ENCODE measurements at places on chromosomes 5 and 9.

DNA sequence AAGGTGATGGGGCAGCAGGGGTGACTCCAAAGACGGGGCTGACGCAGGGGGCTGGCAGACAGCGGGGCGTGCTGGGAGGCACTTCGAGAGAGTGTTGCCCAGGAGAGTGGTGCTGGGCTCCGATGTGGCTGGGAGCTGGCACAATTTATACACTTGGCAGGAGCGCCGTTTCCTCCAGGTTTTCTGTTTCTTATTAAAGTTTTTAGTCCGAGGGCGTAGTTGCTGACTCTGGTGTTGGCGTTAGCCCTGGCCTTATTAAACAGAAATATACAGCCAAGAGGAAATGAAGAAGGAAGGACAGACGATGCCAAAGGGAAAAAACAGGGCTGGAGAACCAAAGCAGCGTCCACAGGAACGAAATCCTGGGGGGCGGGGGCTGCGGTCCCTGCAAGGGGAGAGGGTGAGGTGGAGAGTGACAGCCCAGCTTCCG, 139.6 kb upstream of the PHYKPL start:
- DNase-seq: no peak

DNA sequence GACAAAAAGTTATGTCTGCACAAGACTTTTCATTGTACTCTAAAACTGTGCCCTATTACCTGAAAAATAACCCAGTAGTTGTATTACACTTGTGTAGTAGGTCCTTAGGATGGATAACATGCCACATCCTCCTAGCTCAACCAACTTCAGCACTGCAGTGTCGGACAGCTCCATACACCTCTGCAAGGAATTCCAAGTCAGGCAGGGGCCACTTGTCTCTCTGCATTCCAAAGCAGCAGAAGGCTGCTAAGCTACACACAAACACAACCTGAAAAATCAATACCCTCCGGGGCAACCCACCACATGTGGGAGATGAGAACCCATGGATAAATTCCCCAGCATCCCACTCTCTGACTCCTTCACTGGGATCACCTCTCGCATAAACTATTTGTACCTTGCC, 50.2 kb downstream of the MED10 start:
- DNase-seq: no peak

DNA sequence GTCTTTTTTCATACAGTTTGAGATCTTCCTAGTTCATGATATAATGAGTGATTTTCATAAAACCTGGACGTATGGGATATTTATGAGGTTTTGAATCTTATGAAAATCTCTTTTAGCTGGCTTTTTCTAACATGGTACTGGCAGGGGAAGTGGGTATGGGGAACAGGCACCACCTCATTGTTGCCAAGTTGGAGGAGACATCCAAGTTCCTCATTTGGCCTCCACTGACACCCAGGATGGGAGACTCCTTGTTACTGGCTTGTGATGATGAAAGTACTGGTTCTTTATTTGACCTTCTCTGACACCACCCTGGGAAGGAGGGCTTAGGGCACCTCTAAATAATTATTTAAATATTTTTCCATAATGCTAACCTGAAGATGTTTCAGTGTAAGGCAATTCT, 4.0 kb upstream of the TNPO1 start:
- no peak for DNase-seq

DNA sequence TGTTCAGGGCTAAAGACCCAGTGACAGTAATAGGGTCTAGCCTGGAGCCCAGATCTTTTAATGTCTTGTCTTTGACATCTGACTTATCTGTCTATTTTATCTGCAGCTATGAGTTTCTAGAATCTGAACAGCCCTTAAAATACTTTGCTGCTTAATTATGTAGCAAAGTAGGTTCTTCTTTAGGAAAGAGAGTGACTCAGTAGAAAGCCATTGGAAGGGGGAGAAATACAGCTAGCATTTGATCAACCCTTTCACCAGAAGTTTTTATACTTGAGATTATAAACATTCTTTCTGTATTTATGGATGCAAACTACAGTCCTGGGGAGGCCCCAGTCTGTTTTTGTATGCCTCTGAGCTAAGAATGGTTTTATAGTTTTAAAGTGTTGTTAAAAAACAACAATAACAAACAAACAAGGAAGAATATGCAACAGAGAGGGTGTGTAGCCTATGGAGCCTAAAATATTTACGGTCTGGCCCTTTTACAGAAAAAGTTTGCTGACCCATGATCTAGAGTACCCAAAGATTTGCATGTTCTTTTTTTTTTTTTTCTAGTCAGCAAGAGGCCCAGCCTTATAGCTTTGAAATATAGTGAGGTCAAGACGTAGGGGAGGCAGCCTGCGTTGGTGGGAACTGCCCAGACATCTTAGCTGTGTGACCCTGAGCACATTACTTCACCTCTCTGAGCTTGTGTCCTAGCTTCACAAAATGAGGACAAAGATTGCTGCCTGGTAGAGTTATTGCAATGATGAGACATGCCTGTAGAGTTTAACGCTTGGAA, 9.7 kb downstream of the GSN start:
- no peak for DNase-seq

- no peak for DNase-seq
Observed at GRCh38 chr9:4967523-4967922, 17.5 kb upstream of the JAK2 start.

DNA sequence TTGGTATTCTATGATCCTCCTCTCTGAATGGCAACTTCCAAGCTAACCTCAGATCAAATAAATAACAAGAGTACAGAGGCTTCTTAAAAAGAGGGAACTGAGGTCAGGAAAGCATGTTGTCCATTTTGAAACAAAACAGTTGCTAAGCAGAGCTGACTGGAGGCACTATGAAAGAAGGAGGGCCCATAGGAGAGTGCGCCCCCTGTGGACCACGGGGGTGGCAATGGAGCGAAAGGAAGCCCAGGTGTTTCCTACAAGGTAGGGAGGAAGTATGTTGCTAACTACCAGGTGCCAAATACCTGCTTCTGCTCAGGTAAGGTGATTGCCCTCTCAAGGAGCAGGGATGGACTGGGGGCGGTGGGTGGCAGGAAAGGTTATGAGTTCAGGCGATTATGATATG, 101.8 kb upstream of the MAST4 start:
- DNase-seq: no peak
